ENCODE measurements at places on chromosomes 1 and 21. TPM values are rescaled to one million over a fixed set of nuclear protein-coding genes. Genes with fewer than 3 reads are reported as not detected.
A peak's percentile ranks its signal among the peaks of the same experiment; 100 is the strongest.

The CYP2J2 gene
- 0.24 TPM for total RNA-seq

The PGLYRP4 gene
- total RNA-seq, result not detected

- no peaks in the 10 kb centered on the region for H3K36me3 ChIP-seq
- H3K4me3 ChIP-seq, result peak overlapping the region; percentile 42
- no peaks in the 10 kb centered on the region for H3K4me1 ChIP-seq
- H3K27ac ChIP-seq, result peak overlapping the region; percentile 58
Measured at GRCh38 chr1:207962716-207963426, 51.9 kb upstream of the CD34 start.

The VSIG8 gene
- not detected for total RNA-seq

The BLACAT1 gene
- not detected for total RNA-seq

The TNFRSF14 gene
- 89.1 TPM for total RNA-seq

GRCh38 chr21:44480200-44481053 is 25.1 kb downstream of the LRRC3 start:
- H3K4me1 ChIP-seq, result no peaks in the 10 kb centered on the region
- H3K4me3 ChIP-seq, result no peak overlapping the region

DNA sequence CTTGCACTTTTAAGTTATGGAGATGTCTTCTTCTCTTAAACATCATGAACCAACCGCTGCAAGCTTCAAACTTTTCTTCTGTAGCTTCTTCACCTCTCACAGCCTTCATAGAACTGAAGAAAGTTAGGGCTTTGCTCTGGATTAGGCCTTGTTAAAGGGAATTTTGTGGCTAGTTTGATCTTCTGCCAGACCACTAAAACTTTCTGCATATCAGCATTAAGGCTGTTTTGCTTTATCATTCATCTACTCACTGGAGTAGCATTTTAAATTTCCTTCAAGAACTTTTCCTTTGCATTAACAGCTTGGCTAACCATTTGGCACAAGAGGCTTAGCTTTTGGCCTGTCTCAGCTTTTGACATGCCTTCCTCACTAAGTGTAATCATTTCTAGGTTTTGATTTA is 43.0 kb upstream of the RGL1 start:
- no peaks in the 10 kb centered on the region for H3K36me3 ChIP-seq
- no peaks in the 10 kb centered on the region for H3K27me3 ChIP-seq
- DNase-seq, result no peak
- H3K27ac ChIP-seq, result no peak overlapping the region

The TGFB2 gene
- 18.0 TPM for total RNA-seq

GRCh38 chr1:164183854-164184635 is 374.9 kb upstream of the PBX1 start:
- no peaks in the 10 kb centered on the region for H3K27me3 ChIP-seq
- no peak overlapping the region for H3K4me3 ChIP-seq
- DNase-seq, result no peak
- H3K27ac ChIP-seq, result no peak overlapping the region

- H3K36me3 ChIP-seq, result no peaks in the 10 kb centered on the region
- peak; percentile 88 for DNase-seq
- no peak overlapping the region for H3K4me3 ChIP-seq
- peaks cover 3% of the 10 kb centered on the region for H3K27me3 ChIP-seq
Measured at GRCh38 chr1:157963713-157964112, 29.7 kb upstream of the KIRREL1 start.

DNA sequence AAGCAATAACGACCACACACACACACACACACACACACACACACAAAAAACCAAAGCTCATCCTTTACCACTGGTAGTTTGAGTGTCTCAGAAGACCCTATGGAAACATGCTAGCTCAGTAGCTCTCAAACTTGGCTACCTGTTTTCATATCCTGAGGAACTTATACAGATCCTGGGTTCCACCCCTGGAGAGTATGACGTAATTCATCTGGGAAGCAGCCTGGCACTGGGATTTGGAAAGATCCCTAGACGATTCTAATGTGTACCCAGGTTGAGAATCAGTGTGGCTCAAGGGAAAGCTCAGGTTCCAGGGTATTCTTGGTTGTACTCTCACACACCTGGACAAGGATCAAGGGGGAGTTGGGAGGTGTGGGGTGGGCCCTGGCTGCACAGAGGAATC is 85.9 kb downstream of the SELENOF start:
- H3K27me3 ChIP-seq, result no peaks in the 10 kb centered on the region
- H3K4me1 ChIP-seq, result no peaks in the 10 kb centered on the region
- no peak for DNase-seq
- H3K27ac ChIP-seq, result no peak overlapping the region
- no peaks in the 10 kb centered on the region for H3K36me3 ChIP-seq

The IL24 gene
- not detected for total RNA-seq

- no peak overlapping the region for H3K4me3 ChIP-seq
- H3K27ac ChIP-seq, result no peak overlapping the region
- H3K36me3 ChIP-seq, result no peaks in the 10 kb centered on the region
Measured at GRCh38 chr21:34811368-34811767, 142.6 kb downstream of the CLIC6 start.

- no peak for DNase-seq
- H3K27me3 ChIP-seq, result no peaks in the 10 kb centered on the region
- H3K4me3 ChIP-seq, result no peak overlapping the region
- no peak overlapping the region for H3K27ac ChIP-seq
- H3K4me1 ChIP-seq, result peaks cover 12% of the 10 kb centered on the region
- H3K36me3 ChIP-seq, result no peaks in the 10 kb centered on the region
Measured at GRCh38 chr1:230860617-230861384, 7.5 kb downstream of the C1orf198 start.

The OR2L13 gene
- not detected for total RNA-seq

DNA sequence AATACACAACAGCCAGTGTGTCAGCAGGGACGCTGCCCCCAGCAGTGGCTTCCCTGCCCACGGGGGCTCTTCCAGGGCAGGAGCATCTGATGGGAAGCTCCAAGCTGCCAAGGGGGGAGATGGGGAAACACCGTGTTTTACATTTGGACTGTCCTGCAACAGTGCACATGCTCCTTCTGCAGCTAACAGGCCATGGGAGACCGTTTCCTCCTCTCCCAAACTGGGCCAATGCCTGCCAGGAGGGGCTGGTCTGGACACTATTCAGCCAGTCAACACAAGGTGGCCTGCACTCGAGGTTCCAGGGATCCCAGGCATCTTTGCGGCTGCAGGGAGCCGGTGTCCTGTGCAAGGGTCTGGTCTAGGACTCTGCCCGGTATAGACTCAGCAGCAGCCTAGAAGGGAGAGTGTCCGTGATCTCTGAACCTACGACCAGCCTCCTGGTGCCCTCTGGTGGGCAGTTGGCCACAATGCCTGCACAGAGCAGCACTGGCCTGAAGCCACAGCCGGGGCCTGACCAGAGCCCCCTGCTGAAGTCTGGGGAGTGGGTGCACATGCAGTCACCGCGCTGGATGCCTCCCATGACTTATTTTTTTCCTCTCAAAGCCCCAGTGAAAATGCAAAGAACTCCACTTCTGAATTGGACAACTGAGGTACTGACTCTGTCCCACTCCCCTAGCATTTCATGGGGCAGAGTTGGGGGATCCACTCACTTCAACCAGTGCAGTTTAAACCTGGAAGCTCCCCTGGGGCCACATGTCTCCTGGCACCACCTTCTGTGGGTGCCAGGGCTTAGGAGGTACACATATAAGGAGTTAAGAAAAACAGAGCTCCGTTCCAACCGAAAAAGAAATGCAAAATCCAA is 33.3 kb downstream of the RCC2 start:
- no peak overlapping the region for H3K4me3 ChIP-seq
- no peaks in the 10 kb centered on the region for H3K36me3 ChIP-seq
- H3K27me3 ChIP-seq, result no peaks in the 10 kb centered on the region
- DNase-seq, result no peak

GRCh38 chr1:38235705-38236104 is 189.1 kb upstream of the POU3F1 start:
- H3K27ac ChIP-seq, result no peak overlapping the region
- H3K27me3 ChIP-seq, result no peaks in the 10 kb centered on the region

DNA sequence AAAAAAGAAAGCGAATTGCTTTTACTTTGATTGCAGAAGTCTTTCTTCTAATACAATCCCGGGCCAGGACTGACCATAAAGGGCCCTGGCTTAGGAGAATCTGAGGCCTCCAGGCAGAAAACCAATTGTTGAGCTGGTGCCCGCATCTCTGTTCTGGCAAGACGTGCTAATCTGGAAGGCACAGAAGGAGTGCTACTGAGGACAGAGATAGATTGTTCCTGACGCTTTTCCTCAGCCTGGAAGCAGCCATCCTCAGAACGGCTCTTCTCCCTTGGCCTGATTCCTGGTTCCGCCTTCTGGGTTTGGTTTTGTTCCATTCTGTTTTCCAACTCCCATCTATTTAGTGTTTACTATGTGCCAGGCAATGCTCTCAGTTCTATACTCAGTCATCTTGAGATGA is 44.8 kb upstream of the SPOCD1 start:
- no peak overlapping the region for H3K27ac ChIP-seq
- H3K4me1 ChIP-seq, result no peaks in the 10 kb centered on the region
- no peaks in the 10 kb centered on the region for H3K27me3 ChIP-seq
- no peak for DNase-seq

GRCh38 chr1:30599721-30600120 is 123.7 kb downstream of the MATN1 start:
- DNase-seq, result no peak
- no peak overlapping the region for H3K4me3 ChIP-seq
- no peaks in the 10 kb centered on the region for H3K36me3 ChIP-seq
- no peaks in the 10 kb centered on the region for H3K4me1 ChIP-seq
- H3K27me3 ChIP-seq, result no peaks in the 10 kb centered on the region
- no peak overlapping the region for H3K27ac ChIP-seq

DNA sequence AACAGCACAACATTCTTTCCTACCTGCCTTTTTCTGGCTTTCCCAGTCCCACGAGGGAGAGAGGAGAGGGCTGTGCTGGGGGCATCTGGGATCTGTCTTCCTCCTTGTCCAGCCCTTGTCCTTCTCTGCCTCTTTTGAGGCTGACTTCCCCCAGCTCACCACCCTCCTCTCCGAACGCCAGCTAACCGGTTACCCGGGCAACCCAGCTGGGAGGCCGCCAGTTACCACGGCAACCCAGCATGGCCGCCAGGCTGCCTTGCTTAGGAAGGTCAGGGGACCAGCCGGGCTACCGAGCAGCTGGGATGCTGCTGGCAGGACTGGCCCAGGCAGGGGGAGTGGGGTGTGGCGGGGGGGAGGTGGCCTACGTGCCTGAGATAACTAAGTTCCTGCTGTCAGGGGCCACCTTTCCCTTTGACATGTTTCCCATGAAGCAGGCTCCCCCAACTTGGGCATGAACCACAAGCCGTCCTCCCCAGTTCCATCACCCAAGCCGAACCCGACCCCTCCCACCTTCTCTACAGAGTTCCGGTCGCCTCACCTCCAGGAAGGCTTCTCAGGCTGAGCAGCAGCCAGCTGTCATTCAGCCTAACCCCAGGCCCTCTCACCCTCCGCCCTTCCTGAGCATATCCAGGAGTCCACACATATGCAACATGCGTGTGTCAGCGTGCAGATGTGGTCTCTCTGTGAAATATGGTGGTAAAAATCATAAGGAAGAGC is 8.7 kb downstream of the PLEKHA6 start:
- no peak overlapping the region for H3K27ac ChIP-seq
- H3K4me3 ChIP-seq, result no peak overlapping the region
- no peaks in the 10 kb centered on the region for H3K36me3 ChIP-seq
- H3K4me1 ChIP-seq, result no peaks in the 10 kb centered on the region
- peak; percentile 82 for DNase-seq
- H3K27me3 ChIP-seq, result no peaks in the 10 kb centered on the region

Data from aorta (tissue), 5 donors.